ENCODE measurements at places on chromosomes 13 and 19. TPM values are rescaled to one million over a fixed set of nuclear protein-coding genes. Genes with fewer than 3 reads are reported as not detected.

Gene TGFBR3L
- total RNA-seq = not detected

Gene GRIN3B
- not detected for total RNA-seq

Gene HIPK4
- not detected for total RNA-seq

Gene DKKL1
- 0.95 TPM for total RNA-seq

Gene UHRF1
- 2.2 TPM for total RNA-seq

DNA sequence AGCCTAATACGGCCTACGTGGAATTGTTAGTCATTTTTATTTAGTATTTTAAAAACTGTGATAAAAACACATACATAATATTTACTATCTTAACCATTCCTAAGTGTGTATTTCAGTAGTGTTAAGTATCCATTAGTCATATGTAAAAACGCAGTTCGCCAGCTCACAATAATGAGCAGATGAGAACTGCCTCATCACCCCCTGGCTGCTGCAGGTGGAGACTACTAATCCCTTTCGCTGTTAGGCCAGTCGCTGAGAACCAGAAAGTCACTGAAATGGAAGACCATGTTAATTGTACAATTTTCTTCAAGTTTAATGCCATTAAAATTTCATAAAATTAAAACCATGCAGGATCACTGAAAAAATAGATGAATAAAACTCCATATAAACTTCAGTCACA is 1.6 kb downstream of the ESD start:
- DNase-seq = no peak

DNA sequence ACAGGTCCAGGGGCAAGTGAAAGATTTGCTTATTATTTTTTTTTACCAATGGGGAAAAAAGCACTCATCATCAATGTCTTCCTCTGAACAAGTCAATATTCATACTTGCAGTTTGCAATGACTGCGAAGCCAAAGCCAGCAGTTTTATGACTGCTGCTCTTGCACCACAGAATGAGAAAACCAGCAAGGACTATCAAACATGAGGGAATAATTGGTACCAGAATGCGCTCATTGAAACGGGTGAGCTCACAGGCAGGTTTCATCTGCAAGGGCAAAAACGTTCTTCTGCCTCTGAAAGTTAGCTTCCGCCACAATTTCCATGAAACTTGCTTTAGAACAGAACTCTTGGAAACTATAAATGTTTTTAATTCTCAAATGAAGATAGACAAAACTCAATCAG is 5.5 kb downstream of the DLEU7 start:
- DNase-seq = no peak

DNA sequence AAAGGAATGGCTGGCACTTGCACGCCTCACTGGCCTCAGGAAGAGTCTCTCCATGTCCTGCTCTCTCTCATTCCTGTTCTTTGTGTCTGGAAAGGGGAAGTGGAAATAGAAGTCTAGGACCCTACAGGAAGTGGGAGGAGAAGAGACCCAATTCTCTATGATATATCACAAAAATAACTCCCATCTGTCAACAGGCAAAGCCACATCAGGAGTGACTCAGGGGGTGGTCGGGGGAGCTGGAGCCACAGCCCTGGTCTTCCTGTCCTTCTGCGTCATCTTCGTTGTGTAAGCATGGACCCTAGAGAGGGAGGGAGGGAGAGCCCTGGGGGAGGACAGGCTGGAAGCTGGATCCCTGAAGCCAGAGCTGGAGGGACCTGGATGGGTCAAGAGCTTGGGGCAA is 3.0 kb downstream of the SIGLEC9 start:
- DNase-seq = no peak

- DNase-seq = no peak
Measured at GRCh38 chr13:97856304-97856675, 97.2 kb upstream of the IPO5 start.

- no peak for DNase-seq
Measured at GRCh38 chr19:17069193-17069592, 6.1 kb downstream of the HAUS8 start.

DNA sequence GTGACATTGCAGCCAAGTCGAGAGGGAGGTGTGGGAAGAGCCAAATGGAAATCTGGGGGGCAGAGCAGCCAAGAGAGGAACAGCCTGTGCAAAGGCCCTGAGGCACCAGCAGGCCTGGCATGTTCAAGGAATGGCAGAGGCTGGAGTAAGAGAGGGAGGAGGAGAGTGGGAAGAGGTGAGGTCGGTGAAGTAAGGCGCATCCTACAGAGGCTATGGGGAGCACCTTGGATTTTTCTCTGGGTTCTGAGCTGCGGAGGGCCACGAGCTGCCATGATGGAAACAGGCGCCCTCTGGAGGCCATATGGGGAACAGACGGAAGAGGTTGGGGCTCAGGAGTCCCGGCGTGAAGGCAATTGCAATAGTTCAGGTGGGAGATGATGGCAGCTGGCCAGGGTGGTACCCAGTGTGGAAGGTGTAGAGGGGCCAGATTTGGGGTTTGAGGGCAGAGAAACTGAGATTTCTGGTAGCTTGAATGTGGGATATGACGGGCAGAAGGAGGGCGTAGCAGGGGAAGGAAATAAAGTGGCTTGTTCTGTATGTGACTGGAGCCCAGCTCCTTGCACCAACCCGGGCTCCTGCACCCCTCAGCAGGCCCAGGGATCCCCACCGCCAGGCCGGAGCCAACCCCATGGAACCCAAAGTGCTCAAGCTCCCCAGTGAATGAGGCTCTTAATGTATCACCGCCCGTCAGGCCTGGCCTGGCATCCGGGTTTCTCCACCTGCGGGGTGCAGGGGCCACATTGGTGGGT is 20.5 kb upstream of the STRN4 start:
- DNase-seq = no peak

- no peak for DNase-seq
Measured at GRCh38 chr13:76936763-76937162, 11.5 kb upstream of the ACOD1 start.

DNA sequence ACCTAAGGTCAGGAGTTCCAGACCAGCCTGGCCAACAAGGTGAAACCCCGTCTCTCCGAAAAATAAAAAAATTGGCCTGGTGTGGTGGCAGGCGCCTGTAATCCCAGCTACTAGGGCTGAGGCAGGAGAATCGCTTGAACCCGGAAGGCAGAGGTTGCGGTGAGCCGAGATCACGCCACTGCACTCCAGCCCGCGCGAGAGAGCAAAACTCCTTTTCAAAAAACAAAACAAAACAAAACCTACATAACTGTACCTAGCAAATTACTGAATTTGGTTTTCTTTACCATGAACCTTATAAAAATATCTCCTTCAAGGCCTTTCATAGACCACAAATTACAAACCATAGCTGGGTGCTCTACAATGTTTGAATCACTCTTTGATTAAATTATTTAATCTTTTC is 760 bp downstream of the ZNF91 start:
- no peak for DNase-seq

- DNase-seq = no peak
Measured at GRCh38 chr13:23630349-23631093, 60.3 kb downstream of the TNFRSF19 start.

DNA sequence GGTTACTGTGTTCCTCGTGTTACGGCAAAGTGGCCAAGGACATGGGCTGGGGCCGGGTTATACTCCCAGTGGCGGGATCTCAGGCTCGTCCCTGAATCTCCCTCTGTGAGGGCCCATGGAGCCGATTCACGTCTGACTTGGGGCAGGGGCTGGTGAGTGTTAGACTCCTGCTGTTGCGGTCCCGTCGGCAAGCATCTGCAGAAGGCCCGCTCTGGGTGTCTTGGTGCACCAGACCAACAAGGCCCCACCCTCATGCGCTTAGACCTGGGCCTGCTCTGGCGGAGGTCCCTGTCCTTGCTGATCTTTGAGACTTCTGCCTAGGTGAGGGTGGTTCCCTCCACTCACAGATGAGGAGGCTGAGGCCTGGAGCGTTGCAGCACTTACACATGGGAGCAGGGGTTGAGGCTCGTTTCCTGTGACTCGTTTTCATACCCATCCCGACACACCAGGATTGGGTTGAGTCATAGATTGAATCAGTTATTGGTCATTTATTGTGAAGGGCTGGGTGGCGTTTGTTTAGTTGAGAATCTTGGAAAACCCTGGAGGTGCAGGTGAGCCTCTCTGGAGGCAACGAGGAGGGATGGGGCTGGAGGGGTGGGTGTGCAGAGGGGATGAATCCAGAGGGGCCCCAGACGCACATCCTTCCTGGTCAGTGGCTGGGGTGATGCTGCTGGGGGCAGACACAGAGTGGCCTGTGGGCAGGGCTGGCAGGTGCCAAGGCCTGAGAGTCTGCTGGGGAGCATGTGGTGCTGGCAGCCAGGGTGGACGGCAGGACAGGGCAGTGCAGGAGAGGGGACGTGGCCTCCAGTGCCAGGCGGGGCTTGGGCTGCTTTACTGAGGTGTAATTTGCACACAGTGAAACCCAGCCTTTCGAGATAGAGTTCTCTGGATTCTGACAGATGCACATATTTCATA is 4.6 kb downstream of the EPN1 start:
- no peak for DNase-seq

- DNase-seq = no peak
Measured at GRCh38 chr19:3397266-3398022, 31.1 kb downstream of the NFIC start.

DNA sequence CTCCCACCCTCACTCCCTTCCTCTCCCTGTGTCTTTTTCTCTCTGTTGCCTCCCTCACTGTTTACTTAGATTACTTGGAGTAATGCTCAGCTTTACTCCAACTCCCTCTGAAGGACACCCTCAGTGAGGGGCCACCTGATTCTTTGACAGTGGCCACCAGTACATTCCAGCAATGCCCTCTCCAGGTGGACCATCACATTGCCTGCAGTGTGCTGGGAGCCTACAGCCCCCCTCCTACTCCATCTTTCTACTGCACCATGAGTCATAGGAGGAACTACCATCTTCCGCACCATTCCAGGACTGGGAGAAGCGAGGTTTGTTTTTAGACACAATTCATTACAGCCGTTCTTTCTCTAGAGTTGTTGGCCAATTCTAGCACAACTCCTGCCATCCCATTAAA is 96.6 kb upstream of the POSTN start:
- DNase-seq = no peak

DNA sequence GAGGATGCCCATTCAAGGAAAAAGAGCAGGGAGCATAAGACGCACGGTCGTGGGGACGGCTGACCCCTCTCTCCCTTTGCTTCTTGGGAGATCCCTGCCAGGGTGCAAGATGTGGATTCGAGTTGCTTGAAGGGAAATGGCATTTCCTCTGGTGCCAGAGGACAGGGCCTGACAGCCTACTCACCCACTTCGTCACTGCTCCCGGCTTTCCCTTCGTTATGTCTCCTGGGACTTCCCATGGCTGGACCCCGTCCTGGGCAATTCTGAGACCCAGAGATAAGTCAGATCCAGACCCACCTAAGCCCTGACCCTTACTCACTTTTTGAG is 1.2 kb downstream of the TBC1D17 start:
- no peak for DNase-seq

DNA sequence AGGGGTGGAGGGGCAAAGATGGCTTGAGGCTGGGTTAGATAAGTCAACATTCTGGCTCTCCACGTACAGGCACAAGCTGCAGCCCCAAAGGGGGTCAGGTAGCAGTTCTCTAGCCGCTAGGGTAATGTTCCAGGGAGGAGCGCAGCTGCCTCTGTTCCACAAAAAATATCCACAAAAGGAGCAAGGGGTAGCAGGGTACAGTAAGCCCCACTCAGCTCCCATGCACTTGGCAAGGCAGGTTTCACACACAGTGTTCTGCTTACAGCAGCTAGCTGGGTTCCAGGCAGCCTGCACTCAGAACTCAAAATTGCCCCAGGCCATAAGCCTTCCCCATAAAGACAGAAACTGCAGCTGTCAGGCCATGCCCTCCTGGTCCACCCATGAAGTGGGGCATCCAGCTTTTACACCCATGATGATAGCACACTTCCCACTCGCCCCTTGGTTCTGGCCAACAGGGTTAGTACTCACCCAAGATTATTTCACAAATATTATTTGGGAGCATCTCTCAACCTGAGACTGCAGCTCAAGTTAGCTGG is 130.0 kb downstream of the CYSLTR2 start:
- DNase-seq = no peak
